ENCODE measurements at places on chromosomes 6 and 20.

DNA sequence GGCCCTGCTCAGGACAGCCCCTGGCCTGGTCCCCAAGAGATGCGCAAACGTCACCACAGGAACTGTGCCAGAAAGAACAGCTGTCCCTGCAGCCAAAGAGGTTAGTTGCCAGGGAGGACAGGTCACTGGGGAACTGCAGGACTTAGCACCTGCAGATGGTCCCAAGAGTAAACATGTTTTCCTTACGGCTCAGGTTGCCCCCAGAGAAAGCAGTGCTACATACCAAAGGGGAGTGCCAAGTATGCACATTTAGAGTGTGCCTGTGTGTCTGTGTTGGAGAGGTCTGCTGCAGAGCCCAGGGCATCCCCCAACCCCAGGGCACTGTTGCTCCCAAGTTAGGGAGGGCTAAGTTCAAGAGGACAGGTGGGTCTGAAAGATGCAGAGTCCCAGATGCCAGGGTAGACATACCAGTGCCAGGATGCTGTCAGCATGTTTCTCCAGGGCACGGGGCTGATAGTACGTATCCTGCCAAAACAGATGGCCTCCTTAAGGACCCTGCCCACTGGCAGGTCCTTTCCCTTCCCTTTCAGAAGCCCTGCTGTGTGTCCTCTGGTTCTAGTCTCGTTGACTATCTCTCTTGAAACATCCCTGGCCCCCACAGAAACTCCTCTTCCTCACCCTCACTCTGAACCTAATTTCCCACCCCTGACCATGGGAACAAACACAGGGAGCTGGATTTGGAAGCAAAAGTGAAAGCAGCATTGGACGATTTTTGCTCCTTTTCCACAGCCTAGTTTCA, 1.3 kb downstream of the ABHD16A start:
- no peak for DNase-seq

DNA sequence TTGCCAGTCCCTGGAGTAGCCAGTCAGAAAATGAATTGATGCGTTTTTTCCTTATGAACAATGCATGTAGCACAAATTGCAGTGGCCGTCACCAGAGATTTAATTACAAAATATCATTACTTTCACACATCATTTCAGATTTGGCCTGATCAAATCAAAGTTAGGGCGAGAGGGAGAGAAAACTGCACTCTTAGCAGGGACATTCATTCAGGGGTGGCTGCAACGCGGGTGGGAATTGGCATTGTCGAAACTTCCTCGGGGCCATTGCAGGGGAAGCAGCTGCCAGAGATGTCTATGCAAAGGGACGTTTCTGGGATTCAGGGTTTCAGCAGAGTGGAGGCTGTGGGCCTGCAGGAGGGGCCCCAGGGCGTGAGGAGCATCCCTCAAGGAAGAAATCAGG, 76.5 kb upstream of the TOP1 start:
- DNase-seq = no peak

- DNase-seq = no peak
These were observed 192.0 kb downstream of the GRIK2 start for GRCh38 chr6:101585501-101585900.

DNA sequence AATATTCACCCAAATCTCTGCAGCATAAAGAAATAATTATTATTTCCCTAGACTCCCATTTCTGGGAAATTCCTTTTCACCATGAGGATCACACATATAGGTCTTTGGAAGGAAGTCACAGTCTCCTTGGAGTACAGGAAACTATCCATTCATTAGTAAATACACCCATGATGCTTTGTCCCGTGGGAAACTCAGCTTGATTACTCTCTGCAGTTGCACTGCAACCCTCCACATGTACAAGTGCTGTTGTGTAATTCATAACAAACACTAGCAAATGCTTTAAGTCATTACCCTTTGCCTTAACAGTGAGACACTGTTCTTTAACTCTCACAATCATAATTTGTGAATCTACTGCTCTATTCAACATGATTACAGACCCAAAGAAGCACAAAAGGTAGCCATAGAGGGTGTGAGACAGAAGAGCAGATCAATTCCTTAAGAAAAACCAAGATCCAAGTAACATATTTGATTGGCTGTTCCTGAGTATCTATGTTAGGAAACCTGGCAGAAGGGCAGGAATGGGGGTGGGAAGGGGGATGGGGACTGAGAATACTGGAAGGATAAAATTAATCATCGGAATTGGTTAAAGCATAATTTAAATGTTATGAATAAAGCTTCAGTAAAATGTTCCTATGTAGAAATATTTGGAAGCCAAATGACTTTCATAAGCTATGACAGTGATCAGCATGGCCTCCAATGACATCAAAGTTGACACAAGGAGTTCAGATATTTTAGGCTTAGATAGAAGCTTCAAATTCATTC, 268.0 kb downstream of the HACE1 start:
- DNase-seq = no peak

DNA sequence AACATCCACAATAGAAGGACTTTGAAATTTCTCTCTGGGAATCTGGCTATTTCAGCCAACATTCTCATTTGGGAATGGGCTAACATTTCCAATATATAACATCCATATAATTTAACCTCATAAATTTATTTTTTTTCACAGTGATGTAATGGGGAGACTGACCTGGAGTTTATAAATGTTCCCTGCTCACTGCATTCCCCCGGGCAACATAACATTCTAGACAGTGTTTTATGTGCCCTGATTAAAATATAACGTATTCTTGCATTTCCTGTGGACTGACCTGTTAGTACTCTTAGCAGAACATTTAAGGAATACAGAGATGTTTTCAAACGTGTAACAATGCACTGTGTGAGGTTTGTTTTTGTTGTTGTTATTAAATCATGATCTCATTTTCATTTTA, 20.9 kb downstream of the TSHZ2 start:
- DNase-seq = no peak

DNA sequence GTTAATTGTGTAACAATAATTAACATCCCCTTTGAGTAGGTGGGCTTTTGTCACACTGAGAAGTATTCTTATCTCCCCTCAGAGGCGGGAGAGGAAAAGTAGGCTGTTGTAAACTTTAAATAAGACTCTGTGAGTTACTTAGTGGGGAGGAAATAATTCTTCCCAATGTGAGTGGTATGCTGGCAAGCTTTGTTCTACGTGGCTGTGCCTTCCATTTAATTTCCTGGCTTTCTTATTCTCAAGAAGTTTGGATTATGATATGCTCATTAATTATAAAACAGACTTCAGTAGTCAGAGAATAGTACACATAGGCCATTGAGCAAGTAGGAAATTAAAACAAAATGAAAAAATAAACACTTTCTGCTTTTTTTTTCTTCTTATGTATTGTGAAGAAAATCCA, 19.1 kb downstream of the ADGRB3 start:
- no peak for DNase-seq

DNA sequence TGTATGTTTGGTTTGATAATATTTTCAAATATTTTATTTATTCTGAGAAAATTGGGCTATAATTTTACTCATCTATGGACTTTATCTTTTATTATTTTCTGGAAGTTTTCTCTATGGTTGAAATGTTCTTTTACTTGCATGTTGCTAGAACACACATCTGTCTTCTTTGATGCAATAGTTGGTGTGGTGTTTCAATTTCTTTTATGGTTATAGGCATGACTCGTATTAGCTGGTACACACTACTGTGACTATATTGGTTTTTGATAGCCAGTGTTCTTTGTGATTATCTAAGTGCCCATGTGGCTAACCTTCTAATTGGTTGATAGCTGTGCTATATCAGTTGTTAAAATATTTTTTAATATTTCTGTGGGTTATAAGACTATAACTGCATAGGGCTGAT, 1343.3 kb upstream of the GJE1 start:
- DNase-seq = no peak

DNA sequence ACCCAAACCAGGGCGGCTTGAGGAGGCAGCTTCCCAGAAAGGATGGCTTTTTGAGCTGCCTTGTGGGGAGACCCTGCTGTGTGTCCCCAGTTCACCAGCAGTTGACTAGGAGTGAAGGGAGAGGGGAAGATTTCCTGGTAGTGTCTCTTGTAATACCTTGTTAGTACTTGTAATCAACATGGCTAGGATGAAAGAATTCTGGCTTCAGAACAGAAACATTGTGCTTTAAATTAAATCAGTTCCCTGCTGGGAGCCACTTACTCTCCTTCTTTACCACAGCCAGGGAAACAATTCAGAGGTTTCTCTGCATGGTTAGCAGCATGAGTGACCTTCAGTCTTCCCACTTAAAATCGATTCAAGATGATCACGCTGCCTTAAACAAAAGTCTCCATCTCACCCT, 525.4 kb upstream of the ID4 start:
- DNase-seq = no peak

All from T-helper 22 cell (primary cell).